CD4-positive, alpha-beta T cell treated with Interleukin-21 for 1 hour (primary cell): ENCODE measurements at places on chromosomes 3 and 15.

- no peak for DNase-seq
These were observed 107.8 kb downstream of the MYRIP start for GRCh38 chr3:39917065-39917773.

GRCh38 chr3:143220741-143221140 lies 101.2 kb downstream of the CHST2 start:
- no peak for DNase-seq

GRCh38 chr3:173954647-173955046 lies 557.1 kb downstream of the NLGN1 start:
- DNase-seq: no peak

DNA sequence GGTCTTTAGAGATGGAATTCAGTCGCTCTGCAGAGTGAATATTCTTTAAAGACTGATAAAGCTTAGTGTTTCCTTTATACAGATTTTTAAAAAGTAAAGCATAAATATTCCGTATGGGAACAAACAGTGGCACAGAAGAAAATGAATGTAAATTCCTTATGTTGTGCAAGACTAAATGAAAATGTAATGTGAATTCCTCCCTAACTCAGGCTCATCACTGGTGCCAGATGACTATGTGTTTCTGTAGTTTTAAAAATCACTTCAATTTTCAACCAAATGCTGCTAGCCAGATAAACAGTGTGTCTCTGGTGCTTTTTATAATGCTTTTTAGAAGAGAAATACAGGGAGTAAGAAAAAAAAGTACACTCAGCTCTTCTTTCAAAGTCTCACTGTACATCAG lies 154.8 kb upstream of the SNTN start:
- DNase-seq: no peak

- no peak for DNase-seq
These were observed 2.3 kb upstream of the IDH2 start for GRCh38 chr15:90104551-90104950.

- no peak for DNase-seq
These were observed 101.0 kb downstream of the OSBPL10 start for GRCh38 chr3:31880020-31880419.

- DNase-seq: peak; percentile 44
These were observed 532 bp downstream of the B4GALT4 start for GRCh38 chr3:119240101-119240590.
